ENCODE measurements at places on chromosomes 4 and X. TPM values are rescaled to one million over a fixed set of nuclear protein-coding genes. Genes with fewer than 3 reads are reported as not detected.

GRCh38 chrX:133544115-133544514 is 128.8 kb upstream of the GPC4 start:
- DNase-seq: no peak

GRCh38 chr4:156439576-156440200 is 486.0 kb upstream of the CTSO start:
- DNase-seq: no peak

GRCh38 chr4:78645853-78646757 is 94.5 kb downstream of the ANXA3 start:
- peak; percentile 94 for DNase-seq

DNA sequence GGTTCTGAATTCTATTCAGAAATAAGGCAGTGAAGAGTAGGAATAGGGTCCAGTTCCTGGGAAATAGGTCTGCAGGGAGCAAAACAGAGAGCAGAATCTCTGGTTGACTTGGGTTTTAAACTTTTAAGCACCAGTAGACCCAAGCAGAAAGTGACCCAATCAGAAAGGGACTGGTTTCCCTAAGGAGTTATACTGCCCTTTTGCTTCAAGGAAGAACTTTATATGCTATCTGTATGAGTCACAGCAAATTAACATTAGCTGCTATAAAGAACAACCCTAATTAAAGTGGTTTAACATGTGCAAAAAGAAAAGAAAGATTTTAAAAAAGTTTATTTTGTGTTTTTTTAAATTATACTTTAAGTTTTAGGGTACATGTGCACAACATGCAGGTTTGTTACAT is 263.6 kb upstream of the EMCN start:
- no peak for DNase-seq

DNA sequence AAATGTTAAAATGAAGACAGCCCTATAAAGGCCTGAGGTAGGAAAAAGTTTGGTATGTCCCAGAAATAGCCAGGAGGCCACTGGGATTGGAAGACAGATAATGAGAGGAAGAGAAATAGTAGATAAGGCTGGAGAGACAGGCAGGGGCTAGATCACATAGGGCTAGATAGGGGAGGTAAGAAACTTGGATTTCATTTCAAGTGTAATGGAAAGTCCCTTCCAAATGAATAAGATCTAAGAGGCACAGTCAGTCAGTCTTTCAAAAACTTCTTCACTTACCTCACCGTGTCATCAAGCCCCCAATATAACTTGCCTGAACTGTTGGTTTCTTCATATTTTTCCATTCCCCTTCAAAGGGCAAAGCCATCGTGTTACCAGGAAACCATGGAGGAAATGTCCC is 121.8 kb downstream of the SPCS3 start:
- DNase-seq: no peak

DNA sequence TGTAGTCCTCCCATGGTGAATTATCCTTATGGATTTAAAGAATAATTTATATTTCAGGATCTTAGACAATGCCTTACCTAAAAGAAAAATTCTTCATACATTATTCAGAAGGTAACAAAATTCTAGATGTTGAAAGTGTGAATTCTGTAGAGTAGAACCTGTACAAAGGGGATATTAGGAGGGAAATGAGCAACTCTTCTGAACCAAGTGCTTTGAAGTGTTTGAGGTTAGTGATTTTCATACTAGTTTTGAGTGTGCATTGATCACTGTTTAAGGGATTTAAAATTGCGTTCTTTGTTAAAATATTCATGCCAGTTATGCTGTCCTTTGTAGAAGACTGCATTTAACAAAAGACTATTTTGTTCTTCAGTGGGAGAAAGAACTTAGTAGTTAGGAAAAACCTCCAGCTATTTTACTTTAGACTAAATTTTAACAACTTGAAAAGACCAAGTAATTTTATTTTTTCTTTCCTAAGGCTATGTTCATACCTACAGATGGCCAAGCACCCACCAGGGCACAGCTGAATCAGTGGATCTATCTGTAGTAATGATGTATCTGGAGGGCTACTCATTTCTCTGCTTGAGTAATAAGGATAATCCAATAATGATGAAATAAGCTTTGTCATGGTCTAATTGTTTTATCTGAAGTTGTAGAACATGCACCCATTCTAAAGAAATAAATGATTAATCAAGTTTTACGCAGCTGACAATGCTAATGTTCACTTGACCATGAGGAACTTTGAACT is 134.3 kb upstream of the RPS6KA6 start:
- DNase-seq: no peak

- DNase-seq: no peak
Observed at GRCh38 chrX:38768079-38768478, 33.2 kb upstream of the MID1IP1 start.

GRCh38 chrX:53681661-53682060 is 4.9 kb downstream of the HUWE1 start:
- DNase-seq: no peak

DNA sequence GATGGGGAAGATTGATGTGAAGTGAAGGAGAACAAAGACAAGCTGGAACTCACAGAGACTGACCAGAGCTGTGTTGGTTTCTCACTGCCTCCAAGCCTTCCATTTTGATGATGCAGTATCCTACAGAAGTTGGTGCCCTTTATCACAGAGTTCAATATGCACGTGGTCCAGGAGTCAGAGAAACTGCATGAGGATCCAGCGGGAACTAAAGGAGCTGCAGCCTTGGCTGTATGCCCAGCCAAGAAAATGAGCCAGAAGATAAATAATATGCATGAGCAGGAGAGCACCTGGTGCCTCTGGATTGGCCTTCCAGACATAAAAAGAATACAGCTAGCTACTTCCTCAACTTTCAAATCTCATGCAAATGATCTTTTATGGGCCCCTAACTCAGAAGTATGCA is 44.3 kb upstream of the DCLK2 start:
- DNase-seq: no peak

- no peak for DNase-seq
Observed at GRCh38 chrX:7045238-7045955, 102.1 kb upstream of the STS start.

GRCh38 chr4:10534820-10535219 is 77.6 kb upstream of the ZNF518B start:
- DNase-seq: no peak

DNA sequence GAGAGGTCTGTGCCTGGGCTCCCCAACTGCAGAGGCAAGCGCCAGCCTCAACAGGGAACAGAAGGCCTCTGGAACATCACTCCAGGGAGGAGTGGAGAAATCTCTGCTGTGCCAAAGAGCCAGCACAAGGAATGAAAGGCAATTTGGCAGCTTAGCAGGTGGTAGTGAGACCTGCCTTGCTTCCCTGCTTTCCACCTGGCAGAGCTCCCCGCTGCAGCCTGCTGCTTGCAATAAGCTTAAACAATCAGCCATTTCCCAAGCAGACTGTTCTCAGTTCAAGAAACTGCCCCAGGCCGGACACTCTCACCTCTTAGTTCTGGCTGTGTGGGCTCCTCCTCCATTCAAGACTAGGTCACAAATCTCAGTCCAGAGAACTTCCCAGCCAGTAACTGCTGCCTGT is 370.6 kb downstream of the MAGEB5 start:
- DNase-seq: no peak

- no peak for DNase-seq
Observed at GRCh38 chr4:58749206-58749605, 1639.0 kb upstream of the IGFBP7 start.

GRCh38 chrX:49879656-49880277 is 483 bp downstream of the USP27X start:
- DNase-seq: no peak

DNA sequence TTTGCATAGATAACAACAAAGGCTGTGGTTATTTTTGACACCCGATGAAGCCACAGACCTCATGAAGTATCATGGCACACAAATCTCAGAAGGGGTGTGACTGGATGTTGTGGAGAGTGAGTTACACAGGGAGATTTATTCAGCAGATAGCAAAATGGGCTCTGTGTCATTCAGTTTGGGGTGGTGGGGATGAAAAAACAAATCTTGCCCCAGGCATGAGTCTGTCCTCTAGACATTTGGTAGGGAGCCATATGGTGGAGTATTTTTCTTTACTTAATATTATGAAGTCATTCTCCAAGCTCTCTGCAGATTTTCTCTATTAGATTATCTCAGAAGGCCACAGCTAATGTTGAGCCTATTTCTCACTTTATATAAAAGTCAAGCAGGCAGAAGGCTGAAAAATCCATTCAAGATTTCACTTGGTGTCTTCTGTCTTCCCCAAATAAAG is 277.1 kb upstream of the TENM3 start:
- no peak for DNase-seq

DNA sequence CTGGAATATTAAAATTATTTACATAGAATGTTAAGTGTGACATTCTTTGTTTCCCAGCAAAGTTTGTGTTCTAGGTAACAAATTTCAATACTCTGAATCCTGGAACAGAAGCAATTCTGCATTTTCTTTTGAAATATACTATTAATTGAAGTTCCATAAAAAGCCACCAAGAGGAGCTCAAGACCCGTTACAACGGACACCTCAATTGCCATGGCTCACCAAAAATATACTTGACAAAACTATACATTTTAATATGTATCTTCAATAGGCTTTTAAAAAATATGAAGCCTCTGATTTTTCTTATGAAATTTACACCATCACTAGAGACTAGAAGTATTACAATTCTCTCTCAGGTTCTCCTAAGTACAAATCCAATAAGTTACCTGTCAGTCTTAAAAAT is 111.4 kb downstream of the NYX start:
- no peak for DNase-seq

Gene TACR3
- total RNA-seq: not detected

Gene CENPI
- 3.0 TPM for total RNA-seq

Gene GPR82
- 1.4 TPM for total RNA-seq

Gene ARHGAP10
- total RNA-seq: 130 TPM

Gene DKK2
- 2.6 TPM for total RNA-seq

Gene PRKG2
- 2.5 TPM for total RNA-seq

Gene VEGFD
- total RNA-seq: 0.81 TPM

Gene CFAP299
- total RNA-seq: 1.4 TPM

Gene GPM6B
- total RNA-seq: 24.0 TPM

Data from sigmoid colon (tissue), 7 donors.